ENCODE measurements at places on chromosomes 11 and 22.

- no peak for DNase-seq
Measured at GRCh38 chr11:132814410-132814809, 717.9 kb downstream of the OPCML start.

DNA sequence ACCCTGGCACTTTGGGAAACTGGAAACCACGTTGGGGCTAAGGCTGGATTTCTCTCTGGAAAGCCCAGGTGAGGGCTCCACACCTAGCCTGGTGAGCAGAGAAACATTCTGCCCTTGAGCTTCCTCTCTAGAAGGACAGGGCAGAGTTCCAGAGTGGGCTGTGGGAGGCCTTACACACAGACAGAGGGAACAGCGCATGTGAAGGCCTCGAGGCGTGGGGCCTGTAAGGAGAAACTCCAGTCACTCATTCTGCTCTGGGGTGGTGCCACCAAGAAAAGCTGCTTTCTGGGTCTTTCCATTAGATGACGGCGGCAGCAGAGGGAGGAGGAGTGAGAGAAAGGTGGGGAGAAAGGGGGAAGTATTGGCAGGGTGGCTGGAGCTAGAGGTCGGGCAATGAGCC, 183.1 kb downstream of the CHST1 start:
- no peak for DNase-seq

GRCh38 chr22:37448516-37449127, 21.3 kb upstream of the ELFN2 start:
- no peak for DNase-seq

DNA sequence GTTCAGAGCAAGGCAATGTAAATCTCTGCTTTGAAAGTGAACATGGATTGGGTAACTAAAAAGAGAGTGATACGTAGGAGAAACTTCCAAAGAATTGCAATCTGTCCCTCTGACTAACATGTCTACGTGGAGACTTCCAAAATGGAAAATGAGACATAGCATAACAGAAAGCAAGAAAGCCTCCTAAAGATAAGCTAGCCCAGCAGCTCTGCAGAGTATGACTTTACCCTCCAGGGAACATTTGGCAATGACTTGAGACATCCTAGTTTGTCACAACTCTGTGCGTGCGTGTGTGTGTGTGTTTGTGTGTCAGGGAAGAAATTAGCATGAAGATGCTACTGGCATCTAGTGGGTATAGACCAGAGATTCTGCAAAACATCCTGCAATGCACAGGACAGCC, 817.4 kb downstream of the NTM start:
- no peak for DNase-seq

DNA sequence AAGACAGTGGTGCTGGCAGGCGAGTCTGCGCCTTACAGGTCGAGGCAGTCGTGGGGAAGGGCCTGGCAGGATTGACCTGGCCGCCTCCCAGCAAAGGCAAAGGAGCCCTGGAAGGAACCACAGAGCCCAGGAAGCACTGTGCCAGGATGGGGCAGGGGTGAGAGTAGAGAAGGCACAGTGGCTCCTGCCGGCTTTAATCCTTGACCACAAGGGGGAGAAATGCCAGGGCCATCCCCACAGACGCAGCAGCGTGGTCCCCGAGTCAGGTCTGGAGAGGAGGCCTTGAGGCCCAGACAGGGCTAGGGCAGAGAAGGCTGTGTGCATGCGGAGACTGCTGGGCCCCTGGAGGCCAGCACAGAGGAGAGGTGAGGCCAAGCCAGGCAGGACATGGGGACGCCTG, 9.9 kb upstream of the NDUFS8 start:
- DNase-seq, result no peak

DNA sequence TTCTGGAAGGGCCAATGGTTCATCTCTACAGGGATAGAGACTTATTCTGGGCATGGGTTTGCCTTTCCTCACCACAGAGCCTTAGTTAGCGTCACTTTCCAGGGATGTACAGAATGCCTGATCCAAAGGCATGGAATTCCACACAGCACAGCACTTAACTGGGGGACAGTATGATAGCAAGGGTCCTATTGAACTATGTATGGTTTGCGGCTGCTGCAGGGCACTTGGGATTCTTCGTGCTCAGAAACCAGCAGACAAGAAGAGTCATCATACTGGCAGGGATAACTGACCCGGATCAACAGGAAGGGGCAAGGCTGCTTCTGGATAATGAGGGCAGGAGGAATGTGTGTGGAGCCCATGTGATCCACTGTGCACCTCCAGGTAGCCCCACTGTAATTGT, 105.7 kb downstream of the SWAP70 start:
- DNase-seq, result no peak

- no peak for DNase-seq
Measured at GRCh38 chr11:111729831-111730311, 36.3 kb downstream of the PPP2R1B start.

- DNase-seq, result no peak
Measured at GRCh38 chr11:371716-372590, 2.7 kb downstream of the B4GALNT4 start.

DNA sequence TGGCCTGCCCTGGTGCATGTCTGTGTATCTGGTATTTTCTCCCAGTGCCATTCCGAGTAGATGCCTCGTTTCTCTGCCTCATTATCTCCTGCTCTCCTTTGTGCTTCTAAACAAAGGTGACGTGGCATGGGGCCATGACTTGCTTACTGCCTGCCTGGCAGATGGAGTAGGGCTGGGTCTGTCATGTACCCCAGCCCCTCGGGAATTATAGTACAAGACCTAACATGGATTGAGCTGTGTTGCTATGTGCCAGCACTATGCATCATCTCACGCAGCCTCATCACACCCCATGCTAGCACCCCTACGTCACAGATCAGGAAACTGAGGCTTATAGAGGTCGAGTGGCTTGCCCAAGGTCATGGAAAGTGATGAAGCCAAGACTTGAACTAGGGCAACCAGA, 88.1 kb downstream of the GALNT18 start:
- no peak for DNase-seq

GRCh38 chr22:47586038-47586437, 823.6 kb downstream of the TBC1D22A start:
- DNase-seq, result no peak

Measured in naive B cell (primary cell).